KBM-7 (cell line): ENCODE measurements at places on chromosomes 4 and X.
A peak's percentile ranks its signal among the peaks of the same experiment; 100 is the strongest.

DNA sequence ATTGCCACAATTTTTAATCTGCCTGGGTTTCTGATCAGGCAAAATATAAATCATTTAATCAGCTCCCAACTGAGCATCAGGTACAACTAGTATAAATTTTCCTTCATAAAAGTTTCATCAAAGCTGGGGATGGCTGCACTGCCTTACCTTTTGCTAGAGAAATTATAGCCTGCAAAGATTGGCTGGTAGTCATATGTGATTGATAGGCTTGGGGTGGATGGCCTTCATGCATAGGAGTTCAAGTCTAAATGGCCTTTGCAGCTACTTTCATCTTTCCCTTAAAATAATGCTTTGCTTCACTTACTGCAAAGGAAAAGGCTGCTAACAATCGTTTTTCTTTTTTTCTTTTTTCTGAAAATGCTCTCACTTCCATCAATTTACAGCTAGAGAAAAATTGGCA lies 739.7 kb downstream of the CENPC start:
- DNase-seq, result no peak

- DNase-seq, result peak; percentile 80
Observed at GRCh38 chrX:19334945-19335626, 8.6 kb upstream of the PDHA1 start.

DNA sequence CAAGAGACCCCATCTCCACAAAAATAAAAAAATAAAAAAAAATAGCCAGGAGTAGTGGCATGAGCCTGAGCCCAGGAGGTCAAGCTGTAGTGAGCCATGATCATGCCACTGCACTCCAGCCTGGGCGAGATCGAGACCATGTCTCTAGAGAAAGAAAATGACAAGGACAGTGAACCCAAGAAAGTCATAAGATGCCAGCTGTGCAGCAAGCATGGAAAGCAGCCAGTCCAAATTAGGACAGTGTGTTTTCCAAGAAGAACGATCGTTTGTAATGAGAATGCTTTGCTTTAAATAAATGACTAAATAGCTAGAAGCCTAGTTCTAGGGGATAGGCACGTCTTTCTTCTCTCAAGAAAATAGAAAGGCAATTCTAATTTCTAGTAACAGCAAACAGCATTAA lies 58.4 kb upstream of the MSANTD1 start:
- no peak for DNase-seq

- DNase-seq, result no peak
Observed at GRCh38 chrX:20727447-20727846, 460.7 kb upstream of the RPS6KA3 start.

- DNase-seq, result no peak
Observed at GRCh38 chrX:15841853-15842516, 12.6 kb downstream of the AP1S2 start.

DNA sequence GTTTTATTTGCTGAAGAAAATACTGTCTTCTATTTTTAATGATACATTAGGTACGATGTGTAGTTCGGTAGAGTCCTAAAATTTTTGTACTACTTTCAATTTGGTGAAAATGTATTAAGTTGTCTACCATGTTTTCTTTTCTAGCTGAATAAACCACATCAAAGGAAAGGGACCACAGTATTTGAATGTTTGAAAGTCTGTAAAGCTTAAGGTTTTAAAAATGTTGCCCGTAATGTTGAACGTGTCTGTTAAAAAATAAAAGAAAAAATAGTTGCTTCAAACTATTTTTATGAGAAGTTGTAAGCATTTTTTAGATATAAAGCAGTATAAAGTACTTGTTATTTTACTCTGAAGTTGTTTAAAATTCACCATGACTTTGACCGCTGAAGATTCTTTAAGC lies 3.2 kb downstream of the CDKN2AIP start:
- DNase-seq, result no peak

DNA sequence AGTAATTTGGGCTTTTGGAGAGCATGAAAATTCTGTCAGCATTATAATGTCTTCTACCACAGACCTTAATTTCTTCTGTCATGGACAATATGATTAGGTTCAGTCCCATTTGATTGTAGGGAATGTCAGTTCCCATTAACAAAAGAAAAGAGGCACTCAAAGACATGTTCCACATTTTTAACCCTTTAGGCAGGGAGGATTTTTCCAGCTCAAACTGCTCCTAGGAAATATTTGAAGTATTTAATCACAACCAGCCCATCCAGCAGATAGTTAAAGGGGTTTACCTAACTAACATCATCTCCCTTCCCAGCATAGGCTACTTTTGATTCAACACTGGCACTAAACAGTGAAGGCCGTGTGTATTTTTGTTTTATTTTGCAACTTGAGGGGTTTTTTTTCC lies 256.0 kb downstream of the DHX15 start:
- DNase-seq, result no peak

GRCh38 chr4:53907772-53908171 lies 156.6 kb downstream of the CHIC2 start:
- DNase-seq, result no peak

DNA sequence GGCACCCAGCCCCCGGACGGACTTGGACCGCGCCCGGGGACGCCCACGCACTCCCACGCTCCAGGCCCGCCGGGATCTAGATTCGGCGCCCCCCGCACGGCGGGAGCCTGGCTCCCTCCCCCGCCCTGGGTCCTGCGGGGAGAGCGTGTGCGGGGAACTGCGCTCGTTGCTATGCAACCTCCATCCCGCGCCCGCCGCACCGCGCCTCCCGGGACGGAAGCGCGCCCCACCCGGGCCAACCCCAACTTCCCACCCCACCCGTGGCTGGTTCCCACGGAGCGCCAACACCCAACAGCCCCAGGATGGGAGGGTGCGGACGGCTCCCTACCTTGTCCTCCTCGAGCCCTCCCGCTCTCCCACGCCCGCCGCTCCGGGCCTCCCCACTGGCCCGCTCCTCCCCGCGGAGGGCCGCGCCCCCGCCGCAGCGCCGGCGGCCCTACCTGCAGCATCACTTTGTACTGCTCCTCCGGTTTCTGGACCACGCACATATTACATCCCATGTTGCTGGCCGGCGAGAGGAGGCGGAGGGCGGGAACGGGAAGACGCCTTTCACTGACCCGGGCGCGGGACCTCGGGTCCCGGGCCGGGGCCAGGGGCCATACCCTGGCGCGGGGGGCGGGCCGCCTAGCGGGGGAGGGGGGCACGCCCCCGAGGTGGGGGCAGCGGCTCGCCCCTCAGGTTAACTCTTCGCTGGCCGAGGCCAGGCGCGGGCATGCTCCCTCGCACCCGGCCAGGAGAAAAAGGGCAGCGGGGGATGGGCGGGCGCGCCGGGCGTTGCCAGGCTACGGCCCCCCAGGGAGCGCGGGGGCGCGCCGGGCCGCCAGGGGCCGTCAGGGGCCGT lies at the start of gene PDZD4:
Gene PDZD4 (minus strand): TSS at position 746 of the 841 bp plus-strand sequence. CDS start 246 bp downstream, at position 500.
- no peak for DNase-seq

DNA sequence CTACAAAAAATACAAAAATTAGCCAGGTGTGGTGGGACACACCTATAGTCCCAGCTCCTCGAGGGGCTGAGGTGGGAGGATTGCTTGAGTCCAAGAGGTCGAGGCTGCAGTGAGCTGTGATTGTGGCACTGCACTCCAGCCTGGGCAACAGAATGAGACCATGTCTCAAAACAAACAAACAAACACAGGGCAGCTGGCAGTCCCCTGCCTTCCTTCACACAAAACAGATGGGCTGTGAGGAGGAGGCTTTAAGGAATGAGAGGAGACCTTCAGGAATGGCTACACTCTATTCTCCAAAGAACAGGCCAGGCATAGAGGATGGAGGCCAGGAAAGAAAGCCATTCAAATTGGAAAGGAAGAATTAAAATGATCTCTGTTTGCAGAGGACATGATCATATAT lies 65.6 kb upstream of the MAML3 start:
- DNase-seq, result no peak

- no peak for DNase-seq
Observed at GRCh38 chrX:124113621-124114600, 152.4 kb downstream of the STAG2 start.

DNA sequence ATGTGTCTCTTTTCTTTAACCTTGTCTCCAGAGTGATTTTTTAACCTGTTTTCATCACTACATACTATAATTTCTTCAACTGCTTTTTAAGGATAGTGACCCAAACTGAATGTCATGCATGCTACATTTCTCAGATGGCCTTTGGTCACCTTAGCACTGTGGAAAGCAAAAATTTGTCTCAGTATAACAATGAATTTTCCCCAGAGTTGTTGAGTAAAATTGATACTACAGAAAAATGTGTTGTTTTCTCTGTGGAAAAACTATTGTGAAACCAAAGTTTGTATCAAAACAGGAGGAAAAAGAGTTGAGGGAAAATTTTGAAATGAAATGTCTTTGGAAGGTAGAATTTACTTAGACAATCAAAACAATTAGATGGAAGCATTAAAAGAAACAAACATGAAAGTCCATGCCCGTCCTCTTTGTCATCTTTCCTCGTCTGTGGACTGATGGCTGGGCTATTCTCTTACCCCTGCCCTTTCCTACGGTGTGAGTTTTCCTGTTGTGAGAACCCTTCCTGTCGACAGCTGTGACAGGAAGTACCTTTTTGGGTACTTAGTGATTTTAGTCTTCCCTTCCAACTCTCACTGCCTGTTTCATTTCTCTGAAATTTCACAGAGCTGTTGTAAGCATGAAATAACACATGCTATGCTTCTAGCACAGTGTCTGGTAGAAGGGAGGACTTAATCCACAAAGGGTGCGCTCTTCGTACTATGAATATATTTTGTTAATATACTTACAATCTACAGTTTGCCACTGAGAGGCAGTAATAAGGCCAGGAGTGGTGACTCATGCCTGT lies 50.8 kb downstream of the LRP2BP start:
- DNase-seq, result no peak

DNA sequence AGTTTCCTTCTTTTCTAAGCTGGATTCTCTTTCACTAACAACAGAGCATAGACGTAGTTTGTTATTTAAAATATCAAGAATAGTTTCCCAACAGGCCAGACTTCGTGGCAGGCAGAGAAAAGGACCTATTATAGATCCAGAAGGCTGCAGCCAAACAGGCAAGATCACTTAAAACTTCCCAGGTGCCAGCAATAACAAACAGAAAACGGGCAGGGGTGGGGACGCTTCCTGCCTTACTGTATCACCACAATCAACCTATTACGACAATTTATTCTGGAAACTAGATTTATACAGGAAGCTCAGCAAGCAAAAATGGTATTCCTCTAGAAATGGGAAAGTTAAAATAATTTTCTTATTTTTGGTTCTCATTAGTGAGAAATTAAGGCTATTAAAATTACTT lies 22.1 kb downstream of the RWDD4 start:
- no peak for DNase-seq

GRCh38 chr4:189974056-189974455 lies 33.4 kb downstream of the FRG1 start:
- DNase-seq, result peak; percentile 57

GRCh38 chr4:124181039-124181438 lies 531.5 kb downstream of the ANKRD50 start:
- DNase-seq, result no peak

GRCh38 chr4:44961001-44961755 lies 234.8 kb upstream of the GNPDA2 start:
- no peak for DNase-seq

GRCh38 chr4:118939169-118939783 lies 50.6 kb downstream of the SYNPO2 start:
- DNase-seq, result no peak

- no peak for DNase-seq
Observed at GRCh38 chrX:28273736-28274135, 292.5 kb upstream of the DCAF8L1 start.

GRCh38 chr4:147327322-147327721 lies 153.6 kb upstream of the EDNRA start:
- DNase-seq, result no peak
